ENCODE measurements at places on chromosomes 2 and 18.

DNA sequence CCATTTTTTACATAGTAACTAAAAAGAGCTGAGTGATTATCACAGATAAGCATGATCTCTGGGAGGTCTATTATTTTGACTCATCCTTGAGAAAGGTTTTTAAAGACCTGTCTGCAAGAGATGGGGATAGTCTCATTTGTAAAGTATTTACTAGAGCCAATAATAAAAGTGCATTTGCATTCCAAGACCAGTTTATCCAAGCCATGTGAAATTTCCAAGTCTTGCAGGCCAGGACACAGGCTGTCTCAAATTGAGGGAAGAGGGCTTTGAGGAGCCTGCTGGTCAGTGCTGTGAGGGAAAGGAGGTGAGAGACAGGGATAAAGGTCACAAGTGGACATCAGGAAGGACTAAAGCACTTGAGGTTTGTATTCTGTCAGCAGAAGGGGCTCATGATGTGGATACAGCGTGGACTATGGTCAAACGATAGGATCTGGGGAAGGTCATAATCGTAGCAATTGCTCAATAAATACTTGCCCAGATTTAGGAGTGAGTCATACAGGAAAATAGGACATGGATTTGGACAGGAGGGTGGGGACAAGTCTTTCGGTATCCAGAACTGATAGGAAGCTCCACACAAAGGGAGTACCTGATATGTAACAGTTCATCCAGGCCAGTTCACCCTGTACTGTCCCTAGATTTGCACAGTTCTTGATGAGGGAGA, 6.6 kb upstream of the CDH2 start:
- DNase-seq: no peak

GRCh38 chr2:241804326-241805229, 4.4 kb upstream of the NEU4 start:
- DNase-seq: no peak

GRCh38 chr2:217902379-217903141, 100.2 kb downstream of the TNS1 start:
- DNase-seq: no peak

GRCh38 chr2:10079870-10080535, at the start of gene CYS1:
Gene CYS1 (minus strand): TSS chr2:10080411. CDS start chr2:10080223, 188 bp downstream.
- DNase-seq: peak; percentile 26

DNA sequence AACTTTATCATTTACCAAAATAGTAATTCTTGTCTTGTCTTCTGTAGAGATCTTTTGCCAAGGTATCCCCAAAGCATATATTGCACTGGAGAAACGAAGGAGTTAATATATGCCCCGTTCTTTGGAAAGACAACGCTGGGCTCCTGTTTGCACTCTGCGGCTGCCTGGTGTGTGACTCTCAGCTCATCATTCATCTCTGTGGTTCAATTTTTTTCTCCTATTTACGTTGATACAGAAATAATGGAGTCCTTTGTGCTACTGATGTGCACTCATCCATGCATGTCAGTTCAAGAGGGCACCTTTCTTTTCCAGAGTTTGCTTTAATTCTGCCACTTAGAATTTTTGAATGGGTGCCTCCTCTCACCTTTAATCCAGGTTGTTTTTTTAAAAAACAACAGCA, 655.5 kb downstream of the DCDC2C start:
- no peak for DNase-seq

- no peak for DNase-seq
Measured at GRCh38 chr2:9163306-9164111, 43.1 kb upstream of the ASAP2 start.

- no peak for DNase-seq
Measured at GRCh38 chr2:217703999-217704398, 298.8 kb downstream of the TNS1 start.

GRCh38 chr2:111884592-111884964, 585 bp upstream of the ANAPC1 start:
- no peak for DNase-seq

DNA sequence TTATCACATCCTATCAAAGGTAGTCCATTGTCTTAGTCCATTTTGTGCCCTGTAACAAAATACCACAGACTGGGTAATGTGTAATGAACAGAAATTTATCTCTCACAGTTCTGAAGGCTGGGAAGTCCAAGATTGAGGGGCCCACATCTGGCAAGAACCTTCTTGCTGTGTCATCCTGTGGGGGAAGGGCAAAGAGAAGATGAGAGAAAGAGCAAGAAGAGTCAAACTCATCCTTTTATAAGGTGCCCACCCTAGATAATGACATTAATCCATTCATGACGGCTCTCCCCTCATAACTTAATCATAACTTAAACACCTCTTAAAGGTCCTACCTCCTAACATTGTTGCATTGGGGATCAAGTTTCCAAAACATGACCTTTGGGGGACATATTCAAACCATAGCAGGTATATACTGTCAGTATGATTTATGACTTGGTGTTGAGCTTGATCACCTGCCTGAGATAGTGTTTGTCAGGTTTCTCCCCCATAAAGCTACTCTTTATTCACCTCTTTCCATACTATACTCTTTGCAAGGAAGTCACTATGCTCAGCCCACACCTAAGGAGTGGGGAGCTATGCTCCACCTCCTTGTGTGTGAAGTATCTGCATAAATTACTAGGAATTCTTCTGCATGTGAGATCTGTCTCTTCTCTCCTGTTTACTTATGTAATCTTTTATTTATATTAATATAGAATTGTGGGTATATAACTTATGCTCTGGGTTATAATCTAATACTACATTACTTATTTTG, 5.2 kb upstream of the MAP3K2 start:
- no peak for DNase-seq

- peak; percentile 46 for DNase-seq
Measured at GRCh38 chr2:158745067-158745865, 49.9 kb upstream of the DAPL1 start.

DNA sequence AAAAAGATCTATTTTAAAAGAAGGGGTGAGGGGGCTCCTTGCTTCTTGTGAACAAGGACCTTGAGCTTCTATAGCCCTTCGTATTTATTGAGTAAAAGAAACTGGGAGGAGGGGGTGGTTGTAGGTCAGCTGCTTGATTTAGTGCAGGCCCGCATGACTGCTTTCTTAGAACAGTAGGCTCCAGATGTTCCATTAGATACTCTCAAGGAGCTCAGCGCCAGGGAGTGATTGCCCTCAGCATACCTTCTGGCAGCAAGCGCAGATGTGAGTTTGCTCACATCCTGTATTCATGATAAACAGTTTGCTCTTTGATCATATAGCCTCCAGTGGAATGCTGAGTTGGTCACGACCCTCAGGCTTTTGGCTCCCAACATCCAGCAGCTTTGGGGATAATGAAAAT, 108.9 kb upstream of the XPO1 start:
- DNase-seq: no peak

- no peak for DNase-seq
Measured at GRCh38 chr2:53129851-53130250, 637.8 kb upstream of the CHAC2 start.

- no peak for DNase-seq
Measured at GRCh38 chr2:66553370-66553769, 118.4 kb downstream of the MEIS1 start.

DNA sequence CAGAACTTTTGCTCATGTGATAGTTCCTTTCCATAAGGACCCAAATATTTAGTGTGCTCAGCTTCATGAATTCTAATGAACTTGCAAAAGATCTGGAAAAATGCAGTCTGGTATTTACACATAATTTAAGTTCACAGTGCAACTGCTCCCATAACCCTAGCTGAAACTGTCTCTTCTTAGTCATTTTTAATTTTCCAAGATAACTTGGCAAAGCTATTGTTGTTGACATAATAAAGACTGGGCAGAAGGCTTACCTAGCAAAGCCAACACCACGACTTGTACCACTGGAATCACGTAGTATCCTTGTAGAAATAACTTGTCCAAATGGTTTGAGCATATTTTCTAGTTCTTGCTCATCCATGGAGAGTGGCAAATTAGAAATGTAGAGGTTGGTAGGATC, 103.0 kb upstream of the ITGB6 start:
- no peak for DNase-seq
